ENCODE measurements at places on chromosomes 5 and 9. TPM values are rescaled to one million over a fixed set of nuclear protein-coding genes. Genes with fewer than 3 reads are reported as not detected.

Gene TMEM8B
- 6.8 TPM for polyA plus RNA-seq

Gene ELL2
- 36.6 TPM for polyA plus RNA-seq

Gene ZNF879
- 1.4 TPM for polyA plus RNA-seq

Gene ECPAS
- polyA plus RNA-seq = 11.0 TPM

Gene DNM1
- polyA plus RNA-seq = 0.43 TPM

Gene CATSPER3
- 0.63 TPM for polyA plus RNA-seq

Gene CCIN
- polyA plus RNA-seq = 0.18 TPM

Gene HAVCR2
- polyA plus RNA-seq = 2.3 TPM

Gene BASP1
- polyA plus RNA-seq = 30.1 TPM

Gene MCTP1
- polyA plus RNA-seq = 3.5 TPM

Data from aorta (tissue), 5 donors.